T follicular helper cell (primary cell): ENCODE measurements at places on chromosomes 13 and 19.

DNA sequence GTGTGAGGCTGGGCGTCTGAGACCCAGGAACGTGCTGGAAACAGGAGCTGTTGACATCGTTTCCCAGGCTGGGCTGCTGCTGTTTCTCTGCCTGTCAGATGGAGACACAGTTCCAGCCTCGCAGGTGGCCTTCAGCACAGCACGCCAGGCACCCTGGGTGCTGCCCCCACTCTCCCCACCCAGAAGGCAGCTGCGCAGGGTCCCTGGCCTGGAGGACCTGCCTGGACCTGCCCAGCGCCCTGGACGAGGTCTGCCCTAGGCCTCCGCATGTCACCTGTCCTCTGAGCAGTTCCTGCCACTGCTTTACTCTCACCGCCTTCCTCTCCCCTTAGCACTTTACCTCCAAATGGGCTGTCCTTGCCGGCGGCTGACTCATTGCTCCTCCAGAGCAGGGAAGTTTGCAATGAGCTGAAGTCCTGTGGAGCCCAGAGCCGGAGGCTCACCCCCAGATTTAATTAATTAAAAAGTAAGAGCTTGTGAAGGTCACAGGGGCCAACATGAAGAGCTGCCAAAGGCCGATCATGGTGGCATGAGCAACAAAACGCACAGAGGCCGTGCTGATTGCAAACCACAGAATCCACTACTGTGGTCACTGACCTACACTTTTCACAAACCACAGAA, 32.2 kb downstream of the C13orf46 start:
- no peak for DNase-seq

- DNase-seq, result no peak
These were observed at the start of gene CDC34 for GRCh38 chr19:531753-532560. Gene CDC34, plus strand, starts transcription at chr19:531760. Its CDS starts 172 bp downstream, at chr19:531932.

DNA sequence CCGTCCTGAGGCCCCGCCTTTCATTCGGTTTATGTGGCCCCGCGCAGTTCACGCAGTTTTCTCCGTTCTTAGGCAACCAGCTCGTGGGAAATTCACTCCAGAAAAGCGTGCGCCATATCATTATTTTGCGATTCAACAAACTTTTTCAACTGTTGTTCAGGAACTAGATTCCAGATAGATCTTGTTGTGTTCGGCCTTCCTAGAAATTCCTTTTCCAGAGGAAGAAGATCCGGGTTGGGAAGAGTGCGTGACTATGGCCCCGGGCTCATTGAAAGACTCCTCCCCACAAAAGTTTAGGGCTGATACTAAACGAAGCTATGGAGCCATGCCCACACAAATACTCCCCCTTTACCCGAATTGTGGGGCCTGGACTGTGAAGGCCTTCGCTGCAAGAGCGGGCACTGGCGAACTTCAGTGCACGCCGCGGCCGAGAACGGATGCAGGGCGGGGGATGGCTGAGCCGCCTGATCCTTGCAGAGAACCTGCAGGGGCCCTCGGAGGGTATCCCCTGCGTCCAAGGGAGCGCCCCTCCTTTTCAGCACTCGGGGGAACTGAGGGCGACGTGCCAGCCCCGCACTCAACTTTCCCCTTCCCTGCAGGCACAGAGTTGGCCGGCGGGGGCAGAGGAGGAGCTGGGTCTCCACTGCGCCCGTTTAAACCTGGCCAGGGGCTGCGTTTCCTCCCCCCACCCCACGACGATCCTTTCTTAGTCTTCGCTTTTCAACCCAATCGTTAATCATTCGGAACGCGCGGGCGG, 904 bp upstream of the SOX1 start:
- no peak for DNase-seq

DNA sequence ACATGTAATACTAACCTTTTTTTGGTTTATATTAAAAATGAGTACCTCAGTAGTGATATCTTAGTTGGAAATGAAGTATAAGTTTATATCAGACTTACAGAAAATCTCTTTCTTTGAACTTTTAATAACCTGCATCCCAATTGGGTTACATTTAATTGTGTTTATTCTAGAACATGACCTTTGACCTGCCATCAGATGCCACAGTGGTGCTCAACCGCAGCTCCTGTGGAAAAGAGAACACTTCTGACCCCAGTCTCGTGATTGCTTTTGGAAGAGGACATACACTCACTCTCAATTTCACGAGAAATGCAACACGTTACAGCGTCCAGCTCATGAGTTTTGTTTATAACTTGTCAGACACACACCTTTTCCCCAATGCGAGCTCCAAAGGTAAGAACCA, 12.4 kb downstream of the LAMP1 start:
- DNase-seq, result no peak

DNA sequence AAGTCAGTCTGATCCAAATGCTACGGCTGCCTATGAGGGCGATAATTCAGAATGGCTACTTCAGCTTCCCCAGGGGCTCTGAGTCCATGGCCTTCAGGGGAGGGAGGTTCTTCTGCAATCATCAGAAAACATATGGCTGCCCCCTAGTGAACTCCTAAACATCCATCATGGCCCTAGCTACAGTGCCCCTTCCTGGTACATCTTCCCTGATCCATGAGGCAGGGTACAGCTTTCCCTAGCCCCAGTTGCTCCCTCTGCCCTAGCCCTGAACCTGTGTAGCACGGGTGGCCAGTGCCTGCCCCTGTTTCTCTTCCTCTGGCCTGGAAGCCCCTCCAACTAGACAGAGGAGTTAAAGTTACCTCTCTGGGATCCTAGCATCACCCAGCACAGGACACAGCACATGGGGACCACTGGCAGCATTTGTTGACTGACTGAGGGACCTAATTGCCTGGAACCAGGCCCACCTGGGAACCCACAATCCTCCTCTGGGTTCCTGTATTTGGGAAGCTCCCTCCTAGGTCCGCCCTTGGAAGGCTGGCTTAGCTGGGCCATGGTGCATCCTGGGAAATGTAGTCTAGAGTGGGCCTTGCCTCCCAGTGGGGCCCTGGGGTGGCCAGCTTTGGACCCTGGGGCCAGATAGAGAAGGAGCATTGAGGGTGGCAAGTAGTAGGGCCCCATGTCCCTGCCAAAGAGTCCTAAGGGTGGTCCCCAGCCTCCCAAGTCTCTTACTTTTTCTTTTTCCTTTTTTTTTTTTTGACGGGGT, 17.7 kb upstream of the SEMA6B start:
- DNase-seq, result no peak

DNA sequence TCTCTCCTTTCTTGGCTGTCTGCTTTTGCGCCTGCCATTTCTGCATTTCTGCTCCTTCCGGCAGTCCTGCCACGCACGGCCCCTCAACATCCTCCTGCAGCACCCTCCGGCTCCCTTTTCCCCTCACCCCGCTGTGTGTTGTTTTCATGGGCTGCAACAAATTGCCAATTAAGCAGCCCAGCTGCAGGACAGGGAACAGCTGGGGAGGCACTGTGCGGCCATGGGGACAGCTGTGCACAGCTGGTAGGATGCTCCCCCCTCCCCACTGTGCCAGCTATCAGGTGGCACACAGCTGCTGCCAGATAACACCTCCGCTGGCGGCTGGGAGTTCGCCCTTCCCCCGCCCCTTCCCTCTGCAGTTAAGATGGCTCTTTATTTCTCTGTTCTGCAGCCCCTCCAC, 25.4 kb downstream of the LYL1 start:
- no peak for DNase-seq

DNA sequence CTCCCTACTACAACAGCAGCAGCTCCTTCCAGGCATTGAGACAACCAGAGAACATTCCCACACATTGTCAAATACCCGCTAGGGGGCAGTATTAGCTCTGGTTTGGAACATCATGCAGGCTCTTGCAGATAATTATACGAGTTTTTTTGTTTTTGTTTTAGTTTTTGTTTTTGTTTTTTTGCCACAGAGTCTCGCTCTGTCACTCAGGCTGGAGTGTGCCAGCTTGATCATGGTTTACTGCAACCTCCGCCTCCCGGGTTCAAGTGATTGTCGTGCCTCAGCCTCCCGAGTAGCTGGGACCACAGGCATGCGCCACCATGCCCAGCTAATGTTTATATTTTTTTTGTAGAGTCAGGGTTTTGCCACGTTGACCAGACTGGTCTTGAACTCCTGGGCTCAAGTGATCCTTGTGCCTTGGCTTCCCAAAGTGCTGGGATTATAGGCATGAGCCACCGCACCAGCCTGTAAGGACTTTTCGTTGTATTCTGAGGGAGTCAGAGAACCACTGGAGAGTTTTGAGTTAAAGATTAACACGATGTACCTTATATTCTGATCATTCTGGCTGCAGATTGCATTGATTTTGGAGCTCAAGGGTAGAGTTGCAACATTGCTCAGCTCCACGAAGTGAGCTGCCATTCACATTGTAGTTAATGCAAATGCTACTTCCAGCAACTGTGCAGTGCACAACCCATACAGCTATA, 41.7 kb upstream of the CEACAM20 start:
- DNase-seq, result peak; percentile 24

DNA sequence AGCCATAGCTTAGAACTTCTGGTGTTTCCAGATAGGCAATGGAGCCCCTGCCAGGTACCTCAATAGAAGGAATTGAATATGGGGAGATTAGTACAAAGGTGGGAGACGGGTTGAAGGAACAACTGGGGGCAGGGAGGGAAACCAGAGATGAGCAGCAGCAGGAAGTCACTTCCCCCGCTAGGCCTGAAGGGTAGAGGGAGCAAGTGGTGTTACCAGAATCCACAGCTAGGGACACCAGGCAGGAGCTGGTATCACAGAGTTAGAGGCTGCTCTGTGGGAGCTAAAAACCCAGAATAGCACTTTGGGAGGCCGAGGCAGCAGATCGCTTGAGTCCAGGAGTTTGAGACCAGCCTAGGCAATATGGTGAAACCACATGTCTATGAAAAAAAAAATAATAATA, 15.3 kb upstream of the HNRNPUL1 start:
- no peak for DNase-seq

- DNase-seq, result no peak
These were observed 228.4 kb upstream of the UFM1 start for GRCh38 chr13:38121267-38121666.

- no peak for DNase-seq
These were observed 796.3 kb downstream of the DIAPH3 start for GRCh38 chr13:59367467-59367866.

- no peak for DNase-seq
These were observed 36.8 kb downstream of the RAB20 start for GRCh38 chr13:110524541-110525257.

DNA sequence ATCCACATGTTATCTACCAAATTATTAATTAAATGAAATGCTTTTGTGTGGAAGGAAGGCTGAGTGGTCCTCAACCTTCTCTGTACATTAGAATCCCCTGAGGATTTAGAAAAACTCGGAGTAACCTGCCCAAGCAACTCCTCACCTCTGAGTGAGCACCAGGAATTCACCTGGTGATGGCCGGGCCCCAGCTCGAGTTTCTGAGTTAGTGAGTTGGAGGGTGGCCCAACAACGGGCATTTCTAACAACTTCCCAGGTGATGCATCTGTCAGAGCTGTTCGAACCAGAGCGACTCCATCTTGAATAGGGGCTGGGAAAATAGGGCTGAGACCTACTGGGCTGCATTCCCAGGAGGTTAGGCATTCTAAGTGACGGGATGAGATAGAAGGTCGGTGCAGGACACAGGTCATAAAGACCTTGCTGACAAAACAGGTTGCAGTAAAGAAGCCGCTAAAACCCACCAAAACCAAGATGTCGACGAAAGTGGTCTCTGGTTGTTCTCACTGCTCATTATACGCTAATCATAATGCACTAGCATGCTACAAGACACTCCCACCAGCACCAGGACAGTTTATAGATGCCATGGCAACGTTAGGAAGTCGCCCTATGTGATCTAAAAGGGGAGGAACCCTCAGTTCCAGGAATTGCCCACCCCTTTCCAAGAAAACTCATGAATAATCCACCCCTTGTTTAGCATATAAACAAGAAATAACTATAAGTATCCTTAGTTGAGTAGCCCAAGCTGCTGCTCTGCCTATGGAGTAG, 44.2 kb upstream of the SHISA2 start:
- DNase-seq, result no peak

GRCh38 chr19:18700501-18701249, 17.2 kb downstream of the CRTC1 start:
- DNase-seq, result peak; percentile 57

GRCh38 chr13:51623473-51623872, 39.2 kb downstream of the WDFY2 start:
- no peak for DNase-seq
